NCI-H526 treated with DMSO at 0.1 percent for 48 hours (cell line): ENCODE measurements at places on chromosomes 3 and 15.

GRCh38 chr3:57596495-57597126 lies 533 bp downstream of the ARF4 start:
- DNase-seq, result no peak

- no peak for DNase-seq
Observed at GRCh38 chr3:186280737-186281136, 81.3 kb downstream of the DGKG start.

DNA sequence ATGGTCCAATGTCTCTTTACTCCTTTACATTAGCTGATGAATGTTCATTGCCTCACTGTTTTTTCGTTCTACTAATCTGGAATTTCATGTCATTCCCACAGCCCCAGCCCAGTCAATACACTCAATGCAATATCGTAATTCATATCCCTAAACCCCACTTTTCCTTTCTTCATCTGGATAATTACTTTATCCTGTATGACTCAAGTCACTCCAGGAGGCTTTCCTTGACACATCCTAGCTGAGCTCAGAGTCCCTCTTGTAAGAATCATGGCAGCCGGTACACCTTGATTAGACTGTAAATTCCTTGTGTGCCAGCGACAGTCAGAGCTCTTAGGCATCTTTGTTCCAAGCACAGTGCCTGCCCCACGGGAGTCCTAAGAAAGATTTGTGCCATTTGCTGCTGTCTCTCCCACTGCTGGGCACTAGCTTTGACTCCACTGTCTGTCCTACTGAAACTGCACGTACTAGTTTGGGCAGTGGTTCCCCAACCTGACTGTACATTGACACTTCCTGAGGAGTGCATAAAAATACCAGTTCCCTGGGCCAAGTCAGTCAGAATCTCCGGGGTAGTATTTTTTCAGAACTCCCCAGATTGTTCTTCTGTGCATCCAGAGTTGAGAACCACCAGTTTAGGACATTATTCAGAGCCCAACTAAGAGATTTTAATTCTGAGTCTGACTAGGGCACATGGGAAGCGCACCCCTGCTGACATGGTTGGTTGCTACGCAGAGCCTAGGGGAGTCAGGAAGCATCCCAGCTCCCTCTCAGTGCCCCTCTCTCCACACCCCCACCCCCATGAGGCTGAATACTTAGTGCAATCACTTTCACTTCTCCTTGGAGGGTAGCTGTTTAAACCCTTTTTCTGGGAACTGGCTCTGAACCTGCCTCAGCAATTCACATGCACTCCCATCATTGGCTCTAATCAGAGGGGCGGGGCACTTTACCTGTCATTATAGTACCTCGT lies 19.5 kb upstream of the C3orf70 start:
- DNase-seq, result no peak

- DNase-seq, result no peak
Observed at GRCh38 chr3:197399486-197399885, 101.1 kb upstream of the DLG1 start.

DNA sequence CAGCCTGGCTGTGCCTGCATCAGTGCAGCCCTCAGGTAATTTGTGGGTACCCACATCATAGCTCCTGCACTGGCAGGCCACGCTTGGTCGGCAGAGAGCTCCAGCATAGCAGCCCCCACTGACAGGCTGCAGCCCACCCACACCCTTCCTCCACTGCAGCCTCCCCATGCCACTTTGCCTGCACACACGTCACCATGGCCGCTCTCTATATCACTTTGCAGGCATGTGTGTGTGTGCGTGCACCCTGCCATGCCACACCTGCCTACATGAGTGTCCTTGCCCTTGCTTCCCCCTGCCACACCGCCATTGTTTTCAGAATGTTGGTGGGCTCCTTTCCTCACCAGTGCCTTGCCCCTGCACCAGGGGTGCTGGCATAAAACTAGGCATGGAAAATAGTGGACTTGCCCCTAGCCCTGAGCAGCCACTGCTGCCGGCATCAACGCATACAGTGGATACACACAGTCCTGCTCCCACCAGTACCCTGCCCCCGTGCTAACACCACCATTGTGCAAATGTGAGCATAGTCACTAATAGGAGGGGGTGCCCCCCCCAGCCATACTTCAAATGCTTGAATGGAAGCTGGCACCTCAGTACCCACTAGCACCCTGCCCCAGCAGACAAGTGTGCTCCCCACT lies 278.7 kb upstream of the MANF start:
- DNase-seq, result no peak

DNA sequence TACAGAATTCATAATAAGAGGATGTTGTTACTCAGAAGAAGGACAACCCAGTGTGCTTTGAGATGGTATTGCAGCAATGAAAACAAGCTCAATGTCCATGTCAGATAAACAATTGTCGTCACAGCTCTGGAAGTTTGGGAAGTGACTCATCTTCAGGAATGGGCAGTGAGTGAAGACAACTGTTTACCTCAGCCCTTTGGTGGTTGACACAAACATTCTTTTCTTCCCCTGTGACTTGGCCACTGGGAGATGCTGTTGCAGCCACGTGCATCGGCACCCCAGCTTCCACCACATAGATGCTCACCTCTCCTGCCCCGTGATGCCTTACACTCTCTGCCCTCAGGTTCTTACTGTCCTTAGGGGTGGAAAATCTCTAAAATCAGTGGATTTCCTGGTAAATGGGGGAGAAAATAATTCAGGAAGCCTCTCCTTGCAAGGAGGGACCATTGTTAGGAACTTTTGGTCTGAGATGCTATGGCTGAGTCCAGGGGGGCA lies 114.1 kb upstream of the GALNT15 start:
- no peak for DNase-seq

DNA sequence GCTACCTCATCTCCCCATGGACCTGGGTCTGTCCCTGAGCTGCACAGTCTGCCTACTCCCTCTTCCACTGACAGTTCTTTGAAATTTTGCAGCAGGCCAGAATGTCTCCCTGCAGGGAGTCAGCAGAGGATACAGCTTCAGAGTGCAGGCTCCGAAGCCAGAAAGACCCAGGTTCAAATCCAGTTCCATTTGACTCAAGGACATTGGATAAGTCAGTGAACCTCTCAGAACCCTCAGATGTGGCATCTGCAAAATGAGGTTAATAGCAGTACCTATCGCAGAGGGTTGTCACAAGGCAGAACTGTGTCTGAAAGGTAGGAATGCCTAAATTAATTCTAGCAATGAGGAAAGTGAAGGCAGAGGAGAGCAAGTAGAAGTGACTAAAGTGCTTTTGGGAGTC lies 244.4 kb upstream of the TRIM42 start:
- no peak for DNase-seq

DNA sequence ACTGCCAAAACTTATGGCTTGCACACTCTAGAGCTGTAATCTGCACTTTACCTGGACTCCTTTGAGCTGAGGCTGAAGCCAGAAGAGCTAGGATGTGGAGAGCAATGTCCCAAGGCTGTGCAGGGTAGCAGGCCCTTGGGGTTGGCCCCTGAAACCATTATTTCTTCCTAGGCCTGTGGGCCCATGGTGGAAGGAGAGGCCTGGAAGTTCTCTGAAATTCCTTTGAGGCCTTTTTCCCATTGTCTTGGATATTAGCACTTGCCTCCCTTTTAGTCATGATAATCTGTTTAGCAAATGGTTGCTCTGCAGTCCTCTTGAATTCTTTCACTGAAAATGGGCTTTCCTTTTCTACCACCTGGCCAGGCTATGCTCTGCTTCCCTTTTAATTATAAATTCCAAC lies 102.0 kb upstream of the SGO1 start:
- no peak for DNase-seq

- DNase-seq, result no peak
Observed at GRCh38 chr3:189204167-189204866, 32.5 kb downstream of the TPRG1 start.

- DNase-seq, result no peak
Observed at GRCh38 chr3:60674870-60675269, 576.4 kb downstream of the FHIT start.

DNA sequence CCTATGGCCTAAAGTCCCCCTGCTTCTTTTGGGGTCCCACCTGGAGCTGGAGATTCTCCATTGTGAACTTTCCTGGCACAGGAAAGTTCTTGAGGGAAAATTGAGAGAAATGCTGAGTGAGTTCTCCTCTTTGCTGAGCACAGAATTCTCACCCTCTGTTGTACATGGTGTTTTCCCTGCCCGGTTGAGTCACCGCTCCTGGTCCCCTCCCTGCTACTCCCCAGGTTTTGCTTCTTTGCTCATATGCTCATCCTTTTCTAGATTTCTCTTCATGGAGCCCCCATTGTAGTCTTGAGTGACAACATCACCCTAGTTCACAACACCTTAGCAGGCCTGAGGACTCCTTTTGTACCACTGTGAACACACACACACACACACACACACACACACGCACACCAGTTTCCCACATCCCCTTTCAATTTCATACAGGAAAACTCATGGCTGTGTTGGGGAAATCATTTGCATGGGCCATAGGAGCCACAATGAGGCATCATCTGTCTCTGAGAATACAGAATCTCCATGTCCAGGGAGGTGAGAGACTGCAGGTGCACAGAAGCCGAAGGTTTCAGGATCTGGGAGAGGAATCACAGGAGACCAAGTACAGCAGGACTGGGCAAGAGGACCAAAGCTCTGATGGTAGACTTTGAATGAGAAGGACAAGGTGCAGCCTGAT lies 585.3 kb downstream of the GOLGA6L6 start:
- no peak for DNase-seq

- no peak for DNase-seq
Observed at GRCh38 chr3:146169891-146170290, 8.9 kb upstream of the PLOD2 start.

DNA sequence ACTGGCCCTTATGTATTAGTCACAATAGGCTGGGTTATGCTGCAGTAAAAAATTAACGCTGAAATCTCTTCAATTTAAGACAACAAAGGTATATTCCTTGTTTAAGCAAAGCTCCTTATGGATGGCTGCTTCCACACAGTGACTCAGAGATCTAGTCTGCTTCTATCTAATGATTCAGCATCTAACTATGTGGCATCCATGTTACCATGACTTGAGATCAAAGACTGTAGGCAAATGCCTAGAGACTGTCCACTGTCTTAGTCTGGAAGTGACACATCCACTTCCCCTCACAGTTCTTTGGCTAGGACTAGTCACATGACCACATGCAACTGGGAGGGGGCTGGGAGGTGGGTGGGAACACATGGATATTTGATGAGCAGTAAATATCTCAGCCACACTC lies 61.3 kb upstream of the PSMD6 start:
- no peak for DNase-seq

DNA sequence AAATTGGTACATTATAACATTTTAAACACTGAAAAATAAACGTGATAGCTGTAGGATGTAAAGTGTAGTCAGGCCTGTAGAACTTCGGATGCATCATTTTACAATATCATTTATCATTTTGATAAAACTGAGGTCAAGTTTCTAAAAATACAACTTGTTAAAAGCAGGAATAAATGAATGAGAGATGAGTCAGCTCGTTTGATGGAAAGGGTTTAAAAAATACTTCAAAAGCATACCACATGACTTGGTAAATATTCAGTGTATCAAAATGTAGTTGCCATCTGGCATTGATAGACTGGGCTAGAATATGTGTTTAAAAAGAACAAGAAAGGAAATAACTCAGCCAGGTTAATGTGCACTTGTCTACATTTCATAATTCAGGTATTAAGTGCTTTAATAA lies 357.0 kb downstream of the TIGIT start:
- no peak for DNase-seq

GRCh38 chr3:151315136-151315535 lies 1.5 kb downstream of the GPR87 start:
- DNase-seq, result no peak

DNA sequence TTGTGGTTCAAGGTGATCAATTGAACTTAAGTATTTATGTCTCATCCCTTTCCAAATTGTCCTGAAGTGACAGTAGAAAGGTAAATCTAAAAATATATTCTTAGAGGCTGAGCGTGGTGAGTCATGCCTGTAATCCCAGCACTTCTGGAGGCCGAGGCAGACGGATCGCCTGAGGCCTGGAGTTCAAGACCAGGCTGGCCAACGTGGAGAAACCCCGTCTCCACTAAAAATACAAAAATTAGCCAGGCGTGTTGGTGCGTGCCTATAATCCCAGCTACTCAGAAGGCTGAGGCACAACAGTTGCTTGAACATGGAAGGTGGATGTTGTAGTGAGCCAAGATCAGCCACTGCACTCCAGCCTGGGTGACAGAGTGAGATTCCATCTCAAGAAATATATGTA lies 226.6 kb downstream of the DPH6 start:
- DNase-seq, result no peak

GRCh38 chr3:161822291-161822690 lies 325.7 kb downstream of the OTOL1 start:
- DNase-seq, result no peak

DNA sequence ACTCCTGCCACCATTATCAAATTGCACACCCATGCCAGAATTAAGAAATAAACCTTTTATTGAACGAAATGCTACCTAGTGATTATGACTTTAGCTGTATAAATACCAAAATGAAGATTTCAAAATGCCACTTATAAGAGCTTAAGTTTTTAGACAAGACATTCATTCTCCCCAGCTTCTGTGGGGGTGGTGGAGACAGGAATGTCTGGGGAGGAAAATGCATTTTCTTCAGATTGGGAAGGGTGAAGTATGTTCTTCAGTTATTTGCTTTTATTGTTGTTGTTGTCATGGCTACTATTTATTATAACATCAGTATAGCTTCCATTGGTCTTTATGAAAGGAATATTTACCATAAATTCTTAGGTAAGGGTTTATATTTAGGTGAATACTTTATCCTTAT lies 132.7 kb upstream of the GMNC start:
- DNase-seq, result no peak
